T follicular helper cell (primary cell): ENCODE measurements at places on chromosomes 6 and 20.

- no peak for DNase-seq
These were observed 53.9 kb downstream of the ERMARD start for GRCh38 chr6:169805242-169805838.

DNA sequence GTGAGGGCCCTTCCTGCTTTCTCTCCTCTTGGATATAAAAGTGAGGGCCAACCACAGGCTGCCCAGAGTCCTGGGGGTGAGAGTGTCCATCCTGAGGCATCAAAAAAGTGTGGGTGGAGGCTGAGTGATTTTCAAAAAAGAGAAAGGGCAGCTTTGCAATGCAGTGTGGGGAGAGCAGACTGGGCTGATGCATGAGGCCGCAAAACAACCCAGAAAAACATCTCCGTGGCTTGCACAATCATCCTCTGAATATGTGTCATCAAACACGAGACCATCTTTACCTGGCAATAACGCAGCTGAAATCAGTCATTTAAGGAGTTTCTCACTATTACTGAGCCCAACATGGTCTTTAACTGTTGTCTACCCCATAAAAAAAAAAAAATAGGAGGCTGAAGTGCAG, 191.2 kb upstream of the SOX4 start:
- DNase-seq = no peak

- no peak for DNase-seq
These were observed 49.0 kb upstream of the RNF24 start for GRCh38 chr20:4064144-4064909.

DNA sequence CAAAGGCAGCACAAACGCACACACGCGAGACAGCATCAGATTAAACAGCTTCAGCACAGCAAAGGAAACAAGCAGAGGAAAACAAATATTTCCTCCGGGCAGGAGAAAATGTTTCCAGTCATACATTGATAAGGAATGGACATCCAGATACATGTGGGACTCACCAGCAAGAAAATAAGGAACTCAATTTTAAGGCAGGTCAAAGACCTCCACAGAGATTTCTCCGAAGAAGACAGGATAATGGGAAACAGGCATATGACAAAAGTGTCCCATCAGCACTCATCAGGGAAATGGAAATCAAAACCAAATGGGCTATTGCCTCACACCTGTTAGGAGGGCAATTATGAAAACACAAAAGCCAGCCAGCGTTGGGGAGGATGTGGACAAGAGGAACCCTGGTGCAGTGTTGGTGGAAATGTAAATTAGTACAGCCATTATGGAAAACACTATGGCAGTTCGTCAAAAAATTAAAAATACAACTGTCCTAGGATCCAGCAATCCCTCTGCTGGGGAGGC, 9.7 kb upstream of the SLCO4A1 start:
- no peak for DNase-seq

DNA sequence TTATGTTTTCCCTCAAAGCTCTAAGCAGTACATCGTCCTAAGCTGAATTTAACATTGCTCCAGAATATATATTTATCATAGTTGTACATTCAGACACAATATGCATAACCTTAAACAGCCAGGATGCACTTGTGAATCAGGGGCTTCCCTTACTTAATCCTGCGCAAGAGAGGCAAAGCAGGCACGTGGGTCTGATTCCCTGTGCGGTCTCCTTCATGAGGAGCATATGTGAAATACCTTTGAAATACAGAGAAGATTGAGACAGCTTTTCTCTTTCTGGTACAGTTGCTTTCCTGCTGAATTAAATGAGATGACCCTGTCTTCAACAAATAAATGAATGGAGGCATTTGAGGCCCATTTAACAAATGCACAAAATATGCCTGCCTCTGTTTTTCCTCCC, 1.5 kb downstream of the HTR1E start:
- no peak for DNase-seq

GRCh38 chr6:37540390-37540789, 40.7 kb upstream of the CCDC167 start:
- no peak for DNase-seq

- DNase-seq = no peak
These were observed 118.0 kb downstream of the ANKS1A start for GRCh38 chr6:35007016-35007415.

DNA sequence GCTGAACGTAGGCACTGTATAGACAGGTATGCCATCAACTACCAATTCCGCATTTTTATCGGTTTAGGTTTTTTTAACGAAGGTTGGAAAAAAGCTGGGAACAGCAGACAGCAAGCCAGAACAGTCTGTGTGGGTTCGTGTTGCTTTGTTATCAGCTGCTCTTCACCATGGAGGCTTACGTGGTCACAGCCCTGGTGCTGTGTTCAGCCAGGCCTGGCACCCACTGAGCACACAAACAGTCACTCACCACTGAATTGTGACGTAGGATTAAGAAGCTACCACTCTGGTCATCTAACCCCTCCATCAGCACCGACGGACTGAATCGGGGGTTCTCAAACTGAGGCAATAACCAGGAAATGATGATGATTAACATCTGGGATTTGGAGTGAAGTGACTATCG, 13.2 kb downstream of the FAM210B start:
- no peak for DNase-seq

GRCh38 chr20:37414224-37415035, 68.5 kb downstream of the SRC start:
- no peak for DNase-seq

GRCh38 chr6:81515562-81516453, 236.7 kb downstream of the TENT5A start:
- no peak for DNase-seq

GRCh38 chr6:157659536-157660271, 163.3 kb upstream of the SNX9 start:
- DNase-seq = no peak

GRCh38 chr6:100372326-100373091, 92.2 kb downstream of the SIM1 start:
- DNase-seq = no peak

DNA sequence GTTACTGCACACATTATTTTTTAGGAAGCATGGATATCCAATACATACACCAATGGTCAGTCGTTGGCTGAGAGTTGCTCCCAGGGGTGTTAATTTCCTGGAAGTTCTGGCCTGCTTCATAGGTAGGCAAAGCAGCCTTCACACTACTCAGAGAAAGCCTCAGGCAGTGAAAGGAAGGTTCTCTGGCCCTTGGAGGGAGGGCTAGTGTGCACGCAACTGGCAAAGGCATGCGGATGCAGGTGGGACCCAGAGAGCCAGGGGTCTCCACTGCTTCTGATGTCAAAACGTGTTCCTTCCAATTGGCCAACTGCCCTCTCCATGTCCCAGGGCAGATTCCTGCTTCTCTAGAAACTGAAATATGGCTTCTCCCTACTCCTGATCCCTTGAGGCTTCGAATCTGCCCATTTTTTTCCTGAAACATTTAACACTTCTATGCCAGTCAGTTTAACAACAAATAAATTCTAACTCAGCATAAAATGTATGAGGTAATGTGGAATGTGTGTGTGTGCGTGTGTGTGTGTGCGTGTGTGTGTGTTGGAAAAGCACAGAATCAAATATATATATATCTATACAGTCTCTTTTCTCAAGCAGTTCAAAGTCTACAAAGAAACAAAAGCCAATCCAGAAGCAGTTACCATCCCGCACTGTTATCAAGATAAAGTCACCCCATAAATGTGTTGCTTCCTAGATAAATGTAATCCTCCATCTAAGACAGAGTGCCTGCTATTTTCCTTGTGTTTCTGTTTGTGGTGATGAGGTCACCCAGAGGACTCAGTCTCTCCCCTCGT, 94.0 kb upstream of the HIVEP1 start:
- no peak for DNase-seq
